ENCODE measurements at places on chromosomes 7 and 10.

GRCh38 chr10:78462726-78463228 is 429.1 kb downstream of the RPS24 start:
- no peak for DNase-seq

GRCh38 chr7:69169386-69169785 is 428.9 kb upstream of the AUTS2 start:
- DNase-seq: no peak

GRCh38 chr7:148684289-148684830 is 14.3 kb upstream of the CUL1 start:
- DNase-seq: no peak

DNA sequence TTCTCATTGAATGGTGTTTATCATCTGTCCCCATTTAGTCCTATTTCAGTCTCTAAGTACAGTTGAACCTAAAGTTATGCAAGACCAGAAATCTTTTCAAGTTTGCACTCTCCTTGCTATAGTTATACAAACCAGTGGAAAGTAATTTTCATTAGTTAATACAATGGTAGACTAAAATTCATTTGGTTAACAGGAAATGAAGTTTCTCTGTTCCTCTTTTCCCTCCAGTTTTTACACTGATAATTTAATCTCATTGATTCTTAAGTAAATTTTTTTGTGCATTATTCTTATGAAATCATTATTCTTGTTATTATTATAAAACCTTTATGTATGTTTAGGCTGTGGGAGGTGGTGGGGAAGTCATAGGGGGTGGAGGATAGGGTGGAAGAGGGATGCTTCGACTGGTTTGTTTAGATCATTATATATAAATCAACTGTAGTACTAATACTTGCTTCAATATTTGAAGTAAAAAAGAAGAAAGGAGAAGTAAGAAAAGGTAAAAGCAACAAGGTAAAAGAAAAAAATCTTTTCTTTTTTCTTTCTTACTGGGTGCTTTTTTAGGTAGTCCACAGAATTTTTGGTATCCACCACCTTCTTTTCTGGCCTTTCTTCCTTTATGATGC is 104.1 kb downstream of the GPR85 start:
- no peak for DNase-seq

- DNase-seq: no peak
These were observed 27.9 kb upstream of the HPS1 start for GRCh38 chr10:98474628-98475027.

DNA sequence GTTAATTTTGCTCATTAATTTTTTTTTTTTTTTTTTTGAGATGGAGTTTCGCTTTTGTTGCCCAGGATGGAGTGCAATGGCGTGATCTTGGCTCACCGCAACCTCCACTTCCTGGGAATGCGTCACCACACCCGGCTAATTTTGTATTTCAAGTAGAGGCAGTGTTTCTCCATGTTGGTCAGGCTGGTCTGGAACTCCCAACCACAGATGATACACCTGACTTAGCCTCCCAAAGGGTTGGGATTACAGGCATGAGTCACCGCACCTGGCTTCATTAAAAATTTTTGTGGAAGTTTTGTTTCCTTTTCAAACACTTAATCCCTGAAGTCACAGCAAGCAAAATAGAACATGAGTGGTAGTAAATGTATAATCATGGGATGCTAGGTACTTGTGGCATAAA is 857.2 kb upstream of the PHF14 start:
- no peak for DNase-seq

GRCh38 chr10:105024184-105024583 is 383.1 kb downstream of the SORCS3 start:
- no peak for DNase-seq

DNA sequence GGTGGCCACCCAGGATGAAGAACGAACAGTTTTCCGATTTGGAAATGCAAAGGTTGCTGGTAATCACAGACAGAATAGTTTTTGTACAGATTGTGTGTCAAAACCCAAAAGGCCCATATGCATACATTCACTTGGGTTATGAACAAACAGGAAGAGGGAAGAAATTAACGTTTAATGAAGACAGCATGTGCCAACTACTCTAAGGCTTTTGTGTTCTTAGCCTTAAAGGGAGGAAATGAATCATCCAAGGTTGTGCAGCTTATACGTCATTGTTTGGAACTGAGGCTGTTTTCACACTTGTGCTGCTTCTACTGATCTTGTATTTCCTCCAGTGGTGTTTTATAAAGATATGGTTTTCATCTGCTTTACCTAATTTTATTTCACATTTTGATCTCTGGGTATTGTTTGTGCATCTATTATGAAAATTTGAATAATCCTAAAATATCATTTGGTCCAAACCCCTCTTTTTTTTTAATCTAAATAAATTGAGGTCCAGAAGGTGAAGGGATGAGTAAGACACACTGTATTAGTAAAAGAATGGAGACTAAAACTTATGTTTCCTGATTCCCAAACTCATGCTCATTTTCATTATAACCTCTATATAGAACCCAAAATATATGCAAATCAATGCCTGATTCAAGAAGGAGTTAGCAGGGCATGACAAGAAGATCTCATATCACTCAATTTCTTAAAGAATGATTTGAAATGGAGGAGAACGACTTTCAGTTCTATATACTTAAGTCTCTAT is 373.1 kb downstream of the THSD7A start:
- DNase-seq: no peak

GRCh38 chr7:106827626-106828025 is 37.5 kb upstream of the PIK3CG start:
- no peak for DNase-seq

- DNase-seq: no peak
These were observed 1015.2 kb upstream of the PHF14 start for GRCh38 chr7:9958486-9958885.

DNA sequence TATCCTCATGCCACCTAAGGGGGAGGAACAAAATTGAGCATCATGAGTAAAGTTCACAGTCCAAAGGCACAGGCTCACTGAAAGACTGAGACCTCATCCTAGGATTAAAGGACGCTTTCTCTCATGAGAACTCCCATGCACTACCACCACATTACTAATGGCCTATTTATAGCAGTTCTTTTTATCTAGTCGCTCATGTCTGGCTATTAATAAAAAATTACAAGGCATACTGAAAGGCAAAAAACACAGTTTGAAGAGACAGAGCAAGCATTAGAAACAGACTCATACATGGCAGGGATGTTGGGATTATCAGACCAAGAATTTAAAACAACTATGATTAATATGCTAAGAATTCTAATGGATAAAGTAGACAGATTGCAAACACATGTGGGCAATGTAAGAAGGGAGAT is 46.0 kb upstream of the CDK13 start:
- no peak for DNase-seq

DNA sequence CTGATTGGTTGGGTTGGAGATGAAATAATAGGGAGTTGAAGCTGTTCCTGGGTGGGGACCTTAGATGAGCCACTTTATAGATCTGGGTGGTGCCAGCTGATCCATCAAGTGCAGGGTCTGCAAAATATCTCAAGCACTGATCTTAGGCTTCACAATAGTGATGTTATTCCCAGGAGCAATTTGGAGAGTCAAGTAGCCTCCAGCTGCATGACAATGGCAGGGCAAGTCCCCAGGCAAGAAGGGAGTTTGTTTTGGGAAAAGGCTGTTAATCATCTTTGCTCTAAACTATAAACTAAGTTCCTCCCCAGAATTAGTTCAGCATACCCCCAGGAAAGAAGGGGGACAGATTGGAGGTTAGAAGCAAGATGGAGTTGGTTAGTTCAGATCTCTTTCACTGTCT is 47.7 kb upstream of the WAPL start:
- DNase-seq: no peak

GRCh38 chr10:109991266-109991855 is 16.4 kb upstream of the ADD3 start:
- DNase-seq: no peak

DNA sequence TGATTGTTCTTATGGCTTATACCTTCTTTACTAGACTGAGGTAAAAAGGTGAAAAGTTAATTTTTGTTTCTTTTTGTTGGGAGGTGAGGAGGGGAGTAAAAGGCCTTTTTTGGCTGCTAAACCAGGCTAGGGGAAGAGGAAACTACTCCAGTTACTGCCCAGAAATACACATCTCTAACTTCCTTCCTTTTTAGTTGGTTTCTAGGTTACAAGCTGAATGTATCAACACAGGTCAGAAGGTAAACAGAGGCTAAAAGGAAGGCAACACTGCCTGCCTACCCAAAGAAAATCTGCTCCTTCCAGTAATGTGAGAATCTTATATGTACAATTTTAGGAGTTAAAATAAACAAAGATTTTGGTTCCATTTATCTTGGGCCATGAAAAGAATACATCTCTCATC is 140.4 kb downstream of the NRBF2 start:
- no peak for DNase-seq

DNA sequence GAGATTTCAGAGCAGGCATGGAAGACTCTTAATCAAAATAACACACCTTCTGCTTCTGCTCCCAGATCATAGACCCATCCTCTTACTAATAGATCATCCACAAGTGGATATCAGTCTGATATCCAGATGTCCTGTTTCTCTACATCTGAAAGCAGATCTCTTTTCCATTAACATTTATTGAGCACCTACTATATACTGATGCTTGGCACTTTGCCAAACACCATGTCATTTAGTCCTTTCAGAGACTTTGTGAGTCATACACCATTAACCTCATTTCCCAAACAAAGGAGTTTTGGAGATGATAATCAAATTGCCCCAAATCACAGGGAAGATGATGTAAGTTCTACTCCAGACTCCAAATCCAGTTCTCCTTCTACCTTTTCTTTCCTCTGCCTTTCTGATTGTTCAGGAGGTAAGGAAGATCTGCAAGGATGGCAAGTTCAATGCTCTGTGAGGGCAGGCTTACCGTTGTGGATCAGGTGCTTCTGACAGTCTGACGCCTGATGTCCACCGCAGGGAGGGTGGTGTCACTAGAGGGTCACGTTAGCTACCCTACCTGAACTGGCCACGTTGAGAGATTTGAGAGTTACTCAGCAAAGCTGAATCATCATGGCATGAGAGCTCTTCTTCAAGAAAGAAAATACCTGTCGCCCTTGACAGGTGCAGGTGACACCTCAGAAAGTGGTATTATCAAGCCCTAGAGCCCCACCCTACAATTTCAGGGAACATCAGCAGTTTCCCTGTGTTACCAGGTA is 269.6 kb upstream of the ZMIZ1 start:
- no peak for DNase-seq

DNA sequence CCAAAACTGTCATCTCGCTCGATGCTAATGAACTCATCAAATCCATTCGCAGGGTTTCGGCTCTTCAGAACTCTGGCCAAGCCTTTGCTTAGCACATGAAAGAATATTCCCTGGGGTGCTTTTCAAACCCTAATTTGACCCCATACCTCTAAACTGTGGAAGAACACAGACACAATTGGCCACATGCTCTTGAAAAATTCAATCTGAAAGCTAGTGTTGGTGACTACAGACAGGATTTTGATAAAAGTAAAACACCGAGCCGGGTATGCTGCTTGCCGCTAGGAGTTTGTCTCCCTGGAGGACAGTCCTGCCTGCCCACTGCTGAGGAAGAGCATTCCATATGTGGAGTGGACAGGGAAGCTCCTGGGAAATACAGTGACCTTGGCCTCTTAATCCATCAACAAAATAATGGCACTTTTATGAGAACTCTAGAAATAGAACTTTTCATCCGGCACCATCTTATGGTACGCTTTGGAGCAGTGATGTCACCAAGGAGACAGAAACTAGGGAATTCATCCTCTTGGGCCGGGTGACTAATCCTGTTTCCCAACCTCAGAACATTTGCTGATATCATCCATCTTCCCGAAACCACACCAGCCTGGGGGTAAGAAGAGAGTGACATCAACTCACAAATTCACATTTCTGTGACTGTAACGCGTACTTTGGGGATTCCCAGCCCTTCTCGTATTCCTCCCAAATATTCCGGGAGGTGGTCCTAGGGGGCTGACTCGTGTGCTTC is 34.2 kb downstream of the MTURN start:
- DNase-seq: no peak

DNA sequence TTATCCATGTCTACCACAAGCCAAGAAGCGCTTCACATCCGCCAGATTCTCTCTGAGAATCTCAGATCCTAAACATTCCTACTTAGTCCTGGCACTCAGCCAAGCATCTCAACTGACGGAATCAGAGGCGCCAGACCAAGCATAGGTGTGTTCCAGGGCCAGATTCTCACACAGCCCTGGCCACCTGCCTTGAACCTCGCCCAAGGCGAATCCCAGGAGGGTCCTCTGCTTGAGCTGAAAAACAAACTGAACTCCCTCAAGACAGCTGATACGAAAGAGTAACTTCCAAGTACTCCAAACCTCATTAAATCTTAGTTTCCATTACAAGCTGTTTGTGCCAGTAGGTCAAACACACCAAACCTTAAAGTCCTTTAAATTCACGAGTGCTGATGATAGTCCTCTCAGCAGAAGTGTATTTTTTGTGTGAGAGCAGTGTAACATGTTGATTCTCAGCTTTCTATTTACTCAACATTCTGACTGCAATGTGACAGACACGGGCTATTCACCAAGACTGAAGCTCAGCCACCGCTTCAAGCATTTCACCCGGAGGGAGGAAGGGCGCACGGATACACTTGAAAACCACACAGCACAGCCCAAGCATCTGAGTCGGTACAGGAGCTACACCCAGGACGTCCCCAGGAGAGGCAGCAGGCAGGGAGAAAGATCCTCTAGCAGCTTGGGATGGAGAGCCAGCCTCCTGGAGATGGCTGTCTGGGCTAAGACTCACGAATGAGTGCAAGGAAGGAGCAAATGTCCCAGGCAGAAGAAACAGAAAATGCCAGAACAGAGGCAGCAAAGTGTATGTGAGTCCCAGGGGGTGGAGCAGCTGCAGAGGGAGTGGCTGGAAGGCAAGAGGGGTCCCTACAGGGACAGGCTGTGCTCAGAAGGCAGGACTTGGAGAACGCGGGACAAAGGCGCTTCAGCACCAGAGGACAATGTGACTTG is 6.0 kb downstream of the PARD3 start:
- peak; percentile 80 for DNase-seq

DNA sequence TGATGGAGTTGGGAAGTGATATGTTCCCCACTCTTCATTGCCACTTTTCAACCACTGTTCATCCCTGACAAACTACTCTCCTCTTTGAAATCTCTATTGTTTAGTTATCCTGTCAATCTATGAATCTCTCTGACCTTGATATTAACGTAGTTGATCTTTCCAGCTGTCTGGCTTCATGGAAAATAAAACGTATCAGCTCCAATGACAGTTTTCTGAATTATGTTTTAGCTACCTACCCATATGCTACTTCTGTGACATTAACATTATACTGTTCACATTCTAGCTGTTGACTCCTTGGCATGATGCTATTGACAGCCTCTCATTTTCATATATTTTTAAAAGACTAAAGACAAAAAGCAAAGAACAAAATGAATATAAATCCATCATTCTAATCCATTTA is 53.3 kb downstream of the PCLO start:
- no peak for DNase-seq

DNA sequence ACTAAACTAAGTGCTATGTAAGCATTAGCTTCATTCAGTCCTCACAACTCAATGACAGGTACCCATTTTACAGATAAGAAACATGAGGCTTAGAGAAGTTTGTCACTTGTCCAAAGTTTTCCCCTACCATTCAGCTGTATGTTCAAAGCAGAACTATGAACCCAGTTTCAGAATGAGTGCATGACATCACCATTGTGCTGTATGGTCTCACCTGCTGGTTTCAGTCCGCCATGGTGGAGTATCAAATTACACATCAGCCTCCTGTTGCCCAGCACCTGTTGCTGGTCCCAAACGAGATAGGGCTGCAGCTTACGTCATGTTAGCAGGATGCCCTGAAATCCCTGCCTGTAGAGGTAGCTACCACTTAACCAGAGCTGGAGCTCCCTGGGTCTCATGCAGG is 95.0 kb downstream of the DYNC1I1 start:
- DNase-seq: peak; percentile 33
